ENCODE measurements at places on chromosomes 13 and 19. TPM values are rescaled to one million over a fixed set of nuclear protein-coding genes. Genes with fewer than 3 reads are reported as not detected.

Gene PDCD2L
- total RNA-seq, result 6.2 TPM

Gene PPP1R15A
- total RNA-seq, result 954 TPM

Gene WDR18
- 42.8 TPM for total RNA-seq

Gene IGFL2
- not detected for total RNA-seq

Gene CGB3
- total RNA-seq, result not detected

Gene TMEM145
- not detected for total RNA-seq

Gene DHRS12
- total RNA-seq, result 23.1 TPM

Gene C1QTNF9
- total RNA-seq, result not detected

Gene OVOL3
- total RNA-seq, result not detected

Gene SBNO2
- total RNA-seq, result 106 TPM

Gene DNAAF3
- not detected for total RNA-seq

Gene DACH1
- total RNA-seq, result 0.13 TPM

Gene ATXN8OS
- total RNA-seq, result not detected

Gene KANK3
- 2.6 TPM for total RNA-seq

Gene SULT2B1
- total RNA-seq, result not detected

Gene NANOS2
- not detected for total RNA-seq

Gene MYCBP2
- total RNA-seq, result 146 TPM

Gene CEBPA
- total RNA-seq, result 2.2 TPM

Gene PRKCSH
- total RNA-seq, result 233 TPM

Gene BEST2
- not detected for total RNA-seq

Gene ZNF565
- 9.4 TPM for total RNA-seq

Gene TNFSF9
- total RNA-seq, result 2.2 TPM

Gene AXL
- total RNA-seq, result 0.44 TPM

Gene ZIM2
- total RNA-seq, result not detected

Measured in T-helper 17 cell (primary cell).